ENCODE measurements at places on chromosomes 7 and 10. TPM values are rescaled to one million over a fixed set of nuclear protein-coding genes. Genes with fewer than 3 reads are reported as not detected.

NACAD gene
- 6.0 TPM for total RNA-seq

MIOS gene
- total RNA-seq, result 38.8 TPM

DNA sequence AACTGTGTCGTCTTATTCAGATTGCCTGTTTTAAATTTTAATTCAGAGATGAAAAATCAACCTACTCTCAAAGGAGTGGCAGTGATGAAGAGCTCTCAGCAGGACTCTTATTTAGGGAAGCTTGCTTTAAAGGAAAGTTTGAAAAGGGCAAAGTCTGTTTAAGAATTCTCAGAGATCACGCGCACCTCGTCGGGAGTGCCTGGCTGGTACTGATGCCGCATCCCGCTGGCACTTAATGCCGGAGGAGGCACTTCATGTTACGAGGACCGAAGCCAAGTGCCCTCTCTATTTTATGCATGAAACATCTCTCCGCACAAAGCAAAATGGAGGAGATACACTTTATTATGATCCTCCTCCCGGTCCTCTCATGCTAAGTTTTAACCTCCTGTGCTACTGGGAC is 71.1 kb upstream of the INSYN2A start:
- H3K27ac ChIP-seq, result no peak overlapping the region
- peaks cover 9% of the 10 kb centered on the region for H3K4me1 ChIP-seq
- DNase-seq, result no peak
- no peak overlapping the region for H3K4me3 ChIP-seq

DNA sequence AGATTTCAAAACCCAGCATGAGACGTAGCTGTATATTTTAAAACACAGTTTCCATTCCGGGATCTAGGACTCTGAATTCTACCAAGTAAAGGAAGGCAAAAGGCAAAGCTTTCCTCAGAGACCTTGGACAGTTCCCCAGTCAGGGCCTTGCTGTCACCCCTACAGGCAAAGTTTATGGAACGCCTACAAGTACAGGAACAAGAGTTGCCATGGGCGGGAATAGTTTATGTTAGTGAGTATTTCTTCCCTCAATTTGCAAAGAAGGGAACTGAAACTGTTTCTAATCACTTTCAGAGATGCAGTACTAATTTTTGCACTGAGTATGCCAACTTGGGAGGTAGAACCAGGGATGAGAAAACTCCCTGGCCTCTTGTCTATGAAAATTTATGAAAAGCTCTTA is 68.2 kb upstream of the LRGUK start:
- H3K27me3 ChIP-seq, result no peaks in the 10 kb centered on the region
- DNase-seq, result no peak
- no peaks in the 10 kb centered on the region for H3K36me3 ChIP-seq
- no peak overlapping the region for H3K27ac ChIP-seq

DNA sequence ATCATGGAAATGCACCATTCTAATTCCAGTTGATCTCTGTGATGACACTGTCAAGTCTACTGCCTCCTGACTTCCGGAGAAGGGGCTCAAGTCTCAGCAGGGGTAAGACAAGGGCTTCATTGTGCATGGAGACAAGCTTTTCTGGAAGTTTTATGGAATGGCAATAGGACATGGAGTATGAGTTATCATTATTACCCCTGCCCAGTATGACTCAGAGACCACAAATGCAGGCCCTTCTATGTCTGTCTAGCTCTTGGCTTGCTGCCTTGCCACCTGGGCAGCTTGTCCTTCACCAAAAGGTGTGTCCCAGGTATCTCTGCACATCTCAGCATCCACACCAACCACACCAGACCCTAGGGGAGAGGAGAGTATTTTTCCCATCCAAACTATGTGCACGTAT is 34.9 kb upstream of the KIAA1217 start:
- H3K4me1 ChIP-seq, result no peaks in the 10 kb centered on the region
- no peak for DNase-seq
- no peaks in the 10 kb centered on the region for H3K27me3 ChIP-seq
- no peak overlapping the region for H3K4me3 ChIP-seq
- no peak overlapping the region for H3K27ac ChIP-seq
- peaks cover 25% of the 10 kb centered on the region for H3K36me3 ChIP-seq

GRCh38 chr7:65980478-65981250 is 1.3 kb downstream of the GUSB start:
- H3K27ac ChIP-seq, result no peak overlapping the region
- no peaks in the 10 kb centered on the region for H3K4me1 ChIP-seq
- no peak for DNase-seq
